ENCODE measurements at places on chromosomes 16 and 17. TPM values are rescaled to one million over a fixed set of nuclear protein-coding genes. Genes with fewer than 3 reads are reported as not detected.

GRCh38 chr17:81020767-81021497 is 14.0 kb upstream of the BAIAP2 start:
- no peaks in the 10 kb centered on the region for H3K36me3 ChIP-seq
- H3K27ac ChIP-seq, result no peak overlapping the region
- H3K4me1 ChIP-seq, result peaks cover 13% of the 10 kb centered on the region

- no peaks in the 10 kb centered on the region for H3K27me3 ChIP-seq
- peaks cover 41% of the 10 kb centered on the region for H3K36me3 ChIP-seq
- no peak overlapping the region for H3K4me3 ChIP-seq
- H3K4me1 ChIP-seq, result no peaks in the 10 kb centered on the region
- H3K27ac ChIP-seq, result no peak overlapping the region
Measured at GRCh38 chr16:27499659-27500055, 50.1 kb downstream of the GTF3C1 start.

DNA sequence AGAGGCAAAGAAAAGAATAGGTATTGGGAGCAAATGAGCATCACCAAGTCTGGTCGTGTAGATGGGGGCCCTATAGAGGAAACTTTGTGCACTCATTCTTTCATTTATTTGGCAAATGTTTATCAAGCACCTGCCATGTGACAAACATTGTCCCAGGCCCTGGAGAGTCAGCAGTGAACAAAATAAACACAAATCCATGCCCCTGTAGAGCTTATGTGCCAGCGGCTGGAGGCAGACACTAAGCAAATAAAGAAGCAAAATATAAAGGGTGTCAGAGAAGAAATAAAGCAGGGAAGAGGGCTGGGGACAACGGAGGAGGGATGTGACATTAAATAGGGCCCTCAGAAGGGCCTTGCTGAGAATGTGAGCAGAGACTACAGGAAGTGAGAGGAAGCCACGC is 45.5 kb downstream of the KATNIP start:
- H3K27me3 ChIP-seq, result no peaks in the 10 kb centered on the region
- H3K4me3 ChIP-seq, result no peak overlapping the region
- no peaks in the 10 kb centered on the region for H3K4me1 ChIP-seq
- no peak overlapping the region for H3K27ac ChIP-seq
- no peaks in the 10 kb centered on the region for H3K36me3 ChIP-seq

- H3K4me1 ChIP-seq, result no peaks in the 10 kb centered on the region
- no peaks in the 10 kb centered on the region for H3K36me3 ChIP-seq
- H3K27ac ChIP-seq, result no peak overlapping the region
- no peak for DNase-seq
Measured at GRCh38 chr16:13414154-13414553, 505.8 kb upstream of the ERCC4 start.

- peaks cover 14% of the 10 kb centered on the region for H3K4me1 ChIP-seq
- H3K4me3 ChIP-seq, result no peak overlapping the region
- peaks cover 16% of the 10 kb centered on the region for H3K36me3 ChIP-seq
- no peak for DNase-seq
- peak overlapping the region; percentile 91 for H3K27ac ChIP-seq
- H3K27me3 ChIP-seq, result no peaks in the 10 kb centered on the region
Measured at GRCh38 chr17:68249354-68249765, 1.5 kb downstream of the AMZ2 start.

DNA sequence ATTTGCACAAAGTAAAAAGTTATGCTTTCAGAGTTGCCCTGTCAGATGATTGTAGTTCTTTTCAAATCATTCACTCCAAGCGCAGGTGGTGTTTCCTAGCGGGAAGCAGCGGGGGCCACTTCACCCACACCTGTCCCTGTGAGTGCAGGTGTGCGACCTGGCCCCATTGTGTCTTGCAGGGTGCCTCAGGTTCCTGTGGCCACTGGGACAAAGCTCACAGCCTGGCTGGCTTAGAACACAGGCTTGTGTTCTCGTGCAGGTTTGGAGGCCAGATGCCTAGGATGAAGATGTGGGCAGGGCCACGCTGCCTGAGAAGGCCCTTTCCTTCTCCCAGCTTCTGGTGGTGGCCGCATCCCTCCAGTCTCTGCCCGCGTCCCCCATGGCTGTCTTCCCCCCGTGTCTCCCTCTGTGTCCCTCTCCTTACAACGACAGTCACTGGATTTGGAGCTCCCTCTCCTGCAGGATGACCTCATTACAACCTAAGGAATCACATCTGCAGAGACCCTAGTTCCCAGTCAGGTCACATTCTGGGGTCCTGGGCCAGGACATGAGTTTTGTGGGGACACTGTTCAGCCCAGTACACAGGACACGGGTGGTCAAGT is 90.5 kb downstream of the NPIPB11 start:
- no peaks in the 10 kb centered on the region for H3K36me3 ChIP-seq
- no peak overlapping the region for H3K4me3 ChIP-seq
- H3K27me3 ChIP-seq, result no peaks in the 10 kb centered on the region
- no peak overlapping the region for H3K27ac ChIP-seq
- DNase-seq, result no peak
- no peaks in the 10 kb centered on the region for H3K4me1 ChIP-seq

- no peaks in the 10 kb centered on the region for H3K27me3 ChIP-seq
- no peaks in the 10 kb centered on the region for H3K36me3 ChIP-seq
- no peak overlapping the region for H3K27ac ChIP-seq
Measured at GRCh38 chr16:76226011-76226410, 51.2 kb upstream of the CNTNAP4 start.

GRCh38 chr16:70395345-70395901 is 43.5 kb downstream of the ST3GAL2 start:
- H3K4me1 ChIP-seq, result no peaks in the 10 kb centered on the region
- no peaks in the 10 kb centered on the region for H3K27me3 ChIP-seq
- no peak overlapping the region for H3K4me3 ChIP-seq
- H3K27ac ChIP-seq, result no peak overlapping the region

- no peaks in the 10 kb centered on the region for H3K36me3 ChIP-seq
- H3K27me3 ChIP-seq, result no peaks in the 10 kb centered on the region
- H3K27ac ChIP-seq, result peak overlapping the region; percentile 83
- peak overlapping the region; percentile 86 for H3K4me3 ChIP-seq
- peaks cover 48% of the 10 kb centered on the region for H3K4me1 ChIP-seq
Measured at GRCh38 chr17:8220783-8221662, 10.6 kb upstream of the AURKB start.

GRCh38 chr16:3022208-3022683 is 1.5 kb downstream of the HCFC1R1 start:
- H3K27ac ChIP-seq, result peak overlapping the region; percentile 100
- peaks cover 8% of the 10 kb centered on the region for H3K36me3 ChIP-seq
- peak; percentile 82 for DNase-seq
- peak overlapping the region; percentile 95 for H3K4me3 ChIP-seq
- no peaks in the 10 kb centered on the region for H3K27me3 ChIP-seq

- no peaks in the 10 kb centered on the region for H3K4me1 ChIP-seq
- H3K27ac ChIP-seq, result no peak overlapping the region
- DNase-seq, result no peak
- no peak overlapping the region for H3K4me3 ChIP-seq
Measured at GRCh38 chr16:25372716-25373115, 115.1 kb upstream of the ZKSCAN2 start.

- no peaks in the 10 kb centered on the region for H3K27me3 ChIP-seq
- no peak for DNase-seq
- H3K36me3 ChIP-seq, result peaks cover 7% of the 10 kb centered on the region
- H3K27ac ChIP-seq, result no peak overlapping the region
Measured at GRCh38 chr16:81710596-81710995, 68.5 kb upstream of the PLCG2 start.

DNA sequence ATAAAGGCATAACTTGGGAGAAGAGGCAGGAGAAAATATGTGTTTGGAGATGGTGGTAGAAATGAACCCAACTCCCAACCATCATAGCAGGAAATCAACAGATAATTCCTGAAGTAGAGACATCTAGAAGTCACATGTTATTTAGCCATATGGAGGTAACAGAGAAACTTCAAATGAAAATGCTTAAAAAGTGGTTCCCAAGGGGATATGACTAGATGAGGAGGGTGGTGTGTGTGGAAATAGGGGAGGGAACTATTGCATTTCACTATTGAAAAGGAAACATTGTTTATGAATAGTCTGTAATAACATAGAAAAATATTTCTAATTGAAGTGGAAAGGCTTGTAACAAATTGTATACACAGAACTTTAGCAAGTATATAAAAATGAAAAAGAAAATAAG is 412.0 kb downstream of the SHISA9 start:
- no peaks in the 10 kb centered on the region for H3K27me3 ChIP-seq
- no peak for DNase-seq
- H3K4me3 ChIP-seq, result no peak overlapping the region
- H3K27ac ChIP-seq, result no peak overlapping the region
- H3K36me3 ChIP-seq, result no peaks in the 10 kb centered on the region

DNA sequence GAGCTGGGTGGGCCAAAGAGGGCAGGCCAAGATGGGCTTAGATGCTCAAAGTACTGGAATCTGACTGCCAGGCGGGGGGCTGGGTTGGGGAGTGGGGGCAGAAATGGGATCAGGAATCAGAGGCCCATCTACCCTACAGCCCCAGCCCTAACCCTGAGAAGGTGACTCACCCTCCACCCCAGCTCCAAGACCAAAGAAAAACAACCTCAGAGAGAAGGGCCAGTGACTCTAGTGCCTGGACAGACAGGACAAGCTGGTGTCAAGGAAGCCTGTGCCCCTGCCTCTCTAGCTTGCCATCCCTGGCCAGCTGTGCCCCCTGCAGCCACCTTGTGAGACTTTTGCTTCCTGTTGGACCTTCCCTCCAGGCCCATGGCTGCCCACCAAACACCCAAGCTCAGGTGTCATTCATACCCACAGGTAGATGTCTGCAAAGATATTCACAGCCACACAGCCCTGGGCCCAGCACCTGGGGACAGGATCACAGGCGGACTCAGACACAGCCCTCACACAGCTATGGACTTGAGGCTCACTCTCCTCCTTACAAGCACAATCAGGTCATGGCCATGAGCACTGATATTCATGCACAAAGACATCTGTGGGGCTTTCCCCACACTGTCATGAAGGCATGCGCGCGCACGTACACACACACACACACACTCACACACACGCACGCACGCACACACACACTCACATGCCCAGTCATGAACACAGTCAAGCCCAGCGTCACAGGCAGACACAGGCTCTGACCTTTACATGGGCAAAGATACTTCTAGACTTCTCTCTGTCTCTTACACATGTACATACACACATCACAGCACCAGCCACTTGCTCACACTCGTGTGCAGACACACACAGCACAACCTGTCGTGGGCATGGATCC is 2.8 kb downstream of the WNT3 start:
- no peaks in the 10 kb centered on the region for H3K27me3 ChIP-seq
- H3K4me1 ChIP-seq, result peaks cover 15% of the 10 kb centered on the region
- no peak overlapping the region for H3K4me3 ChIP-seq
- H3K36me3 ChIP-seq, result no peaks in the 10 kb centered on the region
- no peak for DNase-seq

DNA sequence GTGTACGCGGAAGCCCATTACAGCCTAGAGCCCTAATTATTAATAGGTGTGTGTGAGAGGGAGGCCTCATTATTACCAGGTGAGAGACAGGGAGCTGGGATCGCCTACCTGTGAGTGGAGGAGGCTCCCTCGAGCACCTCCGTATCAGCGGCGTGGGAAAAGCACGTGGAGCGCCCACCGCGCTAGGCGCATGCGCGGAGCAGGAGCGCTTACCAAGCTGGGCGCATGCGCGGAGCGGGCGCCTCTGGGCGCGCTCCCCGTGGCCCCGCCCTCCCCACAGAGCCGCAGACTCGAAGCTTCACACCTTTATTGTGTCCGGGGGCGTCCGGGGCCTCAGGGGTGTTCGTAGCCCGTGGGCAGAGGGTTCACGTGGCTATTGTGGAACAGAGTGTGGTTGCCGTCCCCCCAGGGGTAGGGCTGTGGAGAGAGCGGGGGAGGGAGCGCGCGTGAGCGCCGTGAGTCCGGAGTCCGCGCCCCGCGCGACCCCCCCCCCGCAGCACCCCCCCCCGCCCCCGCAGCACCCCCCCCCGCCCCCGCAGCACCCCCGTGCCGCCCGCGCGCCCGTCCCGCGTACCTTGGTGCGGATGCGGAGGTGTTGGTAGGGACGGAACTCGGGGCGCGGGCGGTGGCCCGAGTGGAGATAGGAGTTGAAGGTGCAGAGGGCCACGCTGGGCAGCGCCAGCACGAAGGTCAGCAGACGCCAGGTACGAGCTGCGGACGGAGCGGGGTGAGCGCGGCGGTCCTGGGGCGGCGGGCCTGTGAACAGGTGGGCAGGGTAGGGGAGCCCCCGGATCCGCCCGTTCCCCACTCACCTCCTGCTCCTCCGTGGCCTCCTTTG is 500 bp downstream of the COX6A2 start:
- no peaks in the 10 kb centered on the region for H3K4me1 ChIP-seq
- H3K4me3 ChIP-seq, result no peak overlapping the region
- no peak overlapping the region for H3K27ac ChIP-seq
- no peak for DNase-seq
- H3K36me3 ChIP-seq, result no peaks in the 10 kb centered on the region

ENPP7 gene
- not detected for total RNA-seq

CLDN9 gene
- 0.76 TPM for total RNA-seq

CCP110 gene
- total RNA-seq, result 21.4 TPM

KRT33A gene
- not detected for total RNA-seq

CASKIN1 gene
- 5.9 TPM for total RNA-seq

TRIM72 gene
- total RNA-seq, result 43.8 TPM

ZNF423 gene
- 0.22 TPM for total RNA-seq

ATP2A3 gene
- 23.1 TPM for total RNA-seq

NEURL4 gene
- total RNA-seq, result 56.9 TPM

TBC1D3 gene
- not detected for total RNA-seq
